Activated naive CD8-positive, alpha-beta T cell treated with anti-CD3 and anti-CD28 coated beads for 36 hours (primary cell): ENCODE measurements at places on chromosomes 16 and 17. TPM values are rescaled to one million over a fixed set of nuclear protein-coding genes. Genes with fewer than 3 reads are reported as not detected.

- H3K27me3 ChIP-seq = no peaks in the 10 kb centered on the region
- H3K4me3 ChIP-seq = peak overlapping the region; percentile 95
- peak; percentile 17 for DNase-seq
- H3K36me3 ChIP-seq = peaks cover 30% of the 10 kb centered on the region
- peaks cover 23% of the 10 kb centered on the region for H3K4me1 ChIP-seq
These were observed 744 bp upstream of the GGNBP2 start for GRCh38 chr17:36544044-36544306.

DNA sequence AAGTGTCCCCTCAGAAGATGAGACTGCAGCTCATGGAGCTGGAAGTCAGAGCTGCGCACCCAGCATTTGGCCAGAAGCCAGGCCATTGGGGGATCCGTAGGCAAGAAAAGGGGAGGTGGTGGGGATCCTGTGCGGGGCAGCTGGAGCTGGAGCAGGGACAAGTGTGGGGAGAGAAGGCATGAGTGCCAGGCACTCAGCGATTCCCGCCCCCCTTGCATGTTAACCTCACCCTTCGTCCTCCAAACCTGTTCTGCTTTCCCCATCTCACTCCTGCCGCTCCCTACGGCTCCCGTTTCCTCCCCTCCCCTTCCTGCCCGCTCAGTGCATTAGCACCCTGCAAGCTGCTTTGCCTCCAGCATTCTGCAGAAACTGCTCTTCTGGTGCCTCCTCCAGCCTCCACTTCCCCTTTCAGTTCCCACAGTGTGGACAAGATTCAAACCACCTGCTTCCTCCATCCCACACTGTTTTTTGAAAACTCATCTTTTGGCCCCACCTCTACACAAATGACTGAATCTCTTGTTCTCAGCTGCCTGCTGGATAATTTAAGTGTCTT lies 5.6 kb downstream of the ALOX15 start:
- no peak overlapping the region for H3K4me3 ChIP-seq
- no peaks in the 10 kb centered on the region for H3K36me3 ChIP-seq
- no peak overlapping the region for H3K27ac ChIP-seq
- peaks cover 62% of the 10 kb centered on the region for H3K27me3 ChIP-seq
- H3K4me1 ChIP-seq = peaks cover 17% of the 10 kb centered on the region

DNA sequence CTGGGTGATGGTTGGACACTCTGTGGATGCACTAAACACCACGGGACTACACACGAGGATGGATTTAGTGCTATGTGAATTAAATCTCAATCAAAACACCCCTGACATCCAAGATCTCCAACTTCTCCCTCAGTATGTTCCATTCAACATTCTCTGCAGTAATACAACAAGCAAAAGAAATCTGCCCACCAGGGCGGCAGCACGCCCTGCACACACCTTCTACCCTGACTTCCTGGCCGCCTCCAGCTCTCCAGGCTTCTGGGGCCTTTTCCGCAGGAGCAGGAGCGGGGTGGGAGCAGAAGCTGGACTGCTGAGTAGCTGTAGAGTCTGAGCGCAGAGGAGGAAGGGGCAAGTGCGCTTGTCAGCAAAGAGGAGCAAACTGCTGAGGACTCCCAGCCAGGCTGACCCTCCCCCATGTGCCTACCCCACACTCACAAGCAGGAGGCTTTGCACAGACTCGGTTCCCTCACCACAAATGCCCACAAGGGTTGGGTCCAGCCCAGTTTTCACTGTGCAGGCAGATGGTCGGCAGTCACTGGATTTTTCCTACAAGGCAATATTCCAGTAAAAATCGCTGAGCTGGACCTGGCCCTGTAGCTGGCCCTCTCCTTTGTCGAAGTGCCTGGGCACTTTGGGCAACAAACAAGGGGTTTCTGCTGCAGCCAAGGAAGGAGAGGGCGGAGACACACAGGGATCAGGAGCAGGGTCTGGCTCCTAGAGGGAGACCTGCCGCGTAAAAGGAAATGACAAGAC lies 22.8 kb downstream of the ZDHHC7 start:
- no peak for DNase-seq
- no peak overlapping the region for H3K27ac ChIP-seq
- no peak overlapping the region for H3K4me3 ChIP-seq
- peaks cover 7% of the 10 kb centered on the region for H3K4me1 ChIP-seq
- H3K36me3 ChIP-seq = peaks cover 10% of the 10 kb centered on the region

DNA sequence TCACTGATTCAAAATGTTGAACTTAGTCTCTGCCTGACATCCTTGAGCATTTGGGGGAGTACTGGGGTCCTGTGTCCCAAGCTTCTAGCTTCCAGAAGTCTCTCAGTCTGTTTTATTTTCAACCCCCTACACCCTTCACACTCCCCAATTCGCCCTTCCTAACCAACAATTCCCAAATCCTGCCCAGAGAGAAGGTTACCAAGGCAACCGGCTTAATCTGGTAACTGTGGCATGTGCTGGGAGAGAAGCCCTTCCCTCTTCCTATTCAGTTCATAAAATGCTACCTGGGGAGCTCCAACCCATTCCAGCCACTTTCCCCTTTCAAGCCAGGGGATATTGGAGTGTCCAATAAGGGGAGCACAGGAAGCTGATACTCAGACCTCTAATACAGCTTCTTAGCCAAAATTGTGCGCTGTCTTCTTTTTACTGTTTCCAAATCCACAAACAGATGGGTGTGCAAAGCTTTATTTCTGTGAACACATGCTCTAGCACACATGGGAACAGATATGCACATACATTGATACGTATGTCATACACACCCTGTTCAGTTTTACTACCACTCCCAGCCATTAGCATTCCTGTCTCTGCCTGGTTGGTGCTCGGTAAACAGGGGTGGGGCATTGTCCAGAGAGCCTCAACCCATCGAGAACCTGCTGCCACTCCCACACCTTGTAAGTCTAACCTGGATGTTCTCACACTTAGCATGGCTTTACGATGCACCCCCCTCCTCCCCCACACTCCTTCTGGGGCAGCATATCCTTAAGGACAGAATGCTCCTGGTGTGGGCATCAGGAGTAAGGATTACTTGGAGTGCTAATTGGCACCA lies 1.1 kb upstream of the RAPGEFL1 start:
- no peak overlapping the region for H3K4me3 ChIP-seq
- H3K27ac ChIP-seq = peak overlapping the region; percentile 74
- peaks cover 4% of the 10 kb centered on the region for H3K27me3 ChIP-seq
- peaks cover 17% of the 10 kb centered on the region for H3K36me3 ChIP-seq
- peaks cover 10% of the 10 kb centered on the region for H3K4me1 ChIP-seq
- no peak for DNase-seq

GRCh38 chr17:58315281-58315711 lies 13.3 kb downstream of the TSPOAP1 start:
- no peaks in the 10 kb centered on the region for H3K27me3 ChIP-seq
- H3K27ac ChIP-seq = no peak overlapping the region
- no peaks in the 10 kb centered on the region for H3K36me3 ChIP-seq

DNA sequence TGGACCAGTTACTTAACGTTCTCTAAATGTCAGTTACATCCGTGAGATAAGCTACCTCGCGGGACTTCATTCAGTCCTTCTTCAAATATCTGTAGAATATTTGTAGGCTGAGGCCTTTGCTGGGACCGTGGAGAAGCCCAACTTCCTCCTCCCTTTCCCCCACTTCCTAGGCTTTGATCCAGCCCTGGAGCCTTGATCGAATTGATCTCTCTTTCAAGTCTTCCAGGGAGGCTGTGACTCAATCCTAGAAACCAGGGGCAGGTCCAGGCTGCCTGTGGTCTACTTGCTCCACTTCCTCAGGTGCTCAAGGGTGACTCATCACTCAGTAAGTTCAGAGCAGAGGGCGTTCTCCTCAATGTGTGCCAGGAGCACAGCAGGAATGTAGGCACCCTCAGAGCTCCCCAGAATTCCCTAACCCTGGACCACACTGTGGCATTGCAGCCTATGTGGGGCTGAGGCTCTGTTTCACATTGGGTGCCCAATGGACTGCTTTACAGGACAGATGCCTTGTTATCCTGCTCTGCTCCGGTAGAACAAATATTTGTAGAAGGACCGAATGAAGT lies 11.2 kb upstream of the CEP20 start:
- no peak overlapping the region for H3K27ac ChIP-seq
- no peak overlapping the region for H3K4me3 ChIP-seq
- peaks cover 16% of the 10 kb centered on the region for H3K4me1 ChIP-seq
- no peaks in the 10 kb centered on the region for H3K27me3 ChIP-seq
- no peaks in the 10 kb centered on the region for H3K36me3 ChIP-seq
- DNase-seq = peak; percentile 44

- no peaks in the 10 kb centered on the region for H3K36me3 ChIP-seq
- no peak for DNase-seq
- no peak overlapping the region for H3K27ac ChIP-seq
- peaks cover 3% of the 10 kb centered on the region for H3K4me1 ChIP-seq
These were observed 13.5 kb upstream of the CBX4 start for GRCh38 chr17:79852748-79853147.

- H3K27me3 ChIP-seq = no peaks in the 10 kb centered on the region
- H3K4me3 ChIP-seq = no peak overlapping the region
- DNase-seq = no peak
- peaks cover 30% of the 10 kb centered on the region for H3K36me3 ChIP-seq
- no peak overlapping the region for H3K27ac ChIP-seq
These were observed 42.4 kb upstream of the GSG1L start for GRCh38 chr16:28105954-28106353.

- no peak overlapping the region for H3K4me3 ChIP-seq
- H3K4me1 ChIP-seq = no peaks in the 10 kb centered on the region
- no peak for DNase-seq
These were observed 188.3 kb upstream of the MON1B start for GRCh38 chr16:77002644-77003043.

DNA sequence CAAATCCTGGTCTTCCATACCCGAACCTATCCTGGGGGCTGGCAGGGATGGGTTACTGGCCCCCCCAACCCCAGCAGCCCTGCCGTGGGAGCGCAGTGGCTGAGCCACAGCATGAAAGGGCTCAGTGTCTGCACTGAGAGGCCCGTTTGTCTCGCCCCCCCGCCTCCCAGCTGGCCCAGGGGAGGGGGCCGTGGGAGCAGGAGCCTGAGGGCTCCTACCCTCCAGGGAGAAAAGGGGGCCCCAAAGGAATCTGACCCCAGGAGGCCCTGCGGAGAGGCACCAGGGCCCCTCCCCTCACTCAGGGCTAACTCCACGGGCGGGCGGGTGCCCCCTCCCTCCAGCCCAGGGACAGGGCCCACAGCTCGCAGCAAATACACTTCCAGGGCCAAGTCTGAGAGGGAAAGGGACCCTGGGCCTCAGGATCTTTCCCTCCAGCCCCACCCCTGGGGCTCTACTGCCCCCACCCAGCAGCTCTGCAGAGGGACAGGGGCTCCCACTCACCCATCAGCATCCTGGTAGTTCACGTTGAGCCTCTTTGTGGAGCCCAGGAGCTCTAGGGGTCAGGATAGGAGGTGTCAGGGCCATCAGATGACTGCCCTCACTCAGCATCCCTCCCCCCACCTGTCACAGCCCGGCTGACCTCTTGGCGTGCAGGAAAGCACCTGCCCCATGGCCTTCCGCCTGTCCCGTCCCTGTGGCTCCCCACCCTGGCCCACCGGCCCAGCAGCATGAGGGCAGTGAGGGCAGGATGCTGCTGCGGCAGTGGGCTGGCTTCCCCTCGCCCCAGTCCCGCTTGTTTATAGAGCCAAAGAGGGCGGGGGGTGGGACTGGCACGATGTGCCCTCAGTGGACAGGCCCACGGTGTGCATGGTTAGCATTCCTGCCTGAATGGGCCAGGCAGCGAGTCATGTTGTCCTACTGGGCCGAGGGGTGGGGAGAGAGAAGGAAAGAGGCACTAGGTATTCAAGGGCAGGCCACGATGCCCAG lies 7.3 kb downstream of the CASKIN2 start:
- no peaks in the 10 kb centered on the region for H3K36me3 ChIP-seq
- DNase-seq = no peak
- no peaks in the 10 kb centered on the region for H3K4me1 ChIP-seq
- H3K4me3 ChIP-seq = no peak overlapping the region
- no peaks in the 10 kb centered on the region for H3K27me3 ChIP-seq

DNA sequence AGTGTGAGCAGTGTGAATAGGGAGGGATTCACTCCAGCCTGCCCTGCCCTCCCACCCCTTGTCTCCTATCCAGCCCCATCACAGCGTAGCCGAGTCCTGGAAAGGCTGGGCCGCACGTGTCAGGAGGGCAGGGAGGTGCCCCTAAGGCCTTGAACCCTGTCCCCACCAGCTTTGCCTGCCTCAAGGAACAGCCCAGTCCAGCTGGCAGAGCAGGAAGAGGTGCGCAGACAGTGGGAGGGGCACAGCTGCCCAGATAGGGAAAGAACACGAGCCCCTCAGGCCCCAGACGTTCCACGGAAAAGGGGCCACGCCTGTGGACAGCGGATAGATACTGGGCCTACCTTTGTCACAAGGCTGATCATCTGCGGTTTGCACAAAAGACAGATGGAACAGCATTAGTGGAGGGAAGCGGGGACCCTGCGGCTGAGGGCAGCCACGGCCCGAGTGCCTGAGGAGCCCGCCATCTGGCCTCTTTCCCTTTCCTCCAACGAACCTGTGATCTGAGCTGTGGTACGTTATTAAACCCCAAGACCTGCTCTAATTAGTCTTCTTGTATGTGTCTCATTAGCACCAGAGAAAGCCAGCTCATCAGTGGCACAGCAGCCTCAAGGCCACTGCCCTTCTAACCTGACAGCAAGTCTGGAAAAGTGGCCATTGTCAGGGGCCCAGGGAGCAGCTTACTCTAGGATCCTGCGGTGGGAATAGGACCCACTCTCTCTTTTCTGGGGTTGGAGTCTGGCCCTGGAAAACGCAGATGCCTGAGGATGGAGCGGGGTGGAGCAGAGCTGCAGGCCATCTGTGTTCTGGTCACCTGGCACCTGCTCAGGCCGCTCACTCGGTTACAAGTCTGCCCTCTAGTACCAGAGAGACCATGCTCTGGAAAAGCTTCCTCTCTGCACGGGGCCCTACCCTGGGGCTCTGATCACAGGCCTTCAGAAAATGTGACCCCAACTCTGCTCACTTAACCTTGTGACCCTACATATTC lies 16.3 kb downstream of the MPP3 start:
- H3K4me1 ChIP-seq = no peaks in the 10 kb centered on the region
- H3K27me3 ChIP-seq = peaks cover 1% of the 10 kb centered on the region
- H3K27ac ChIP-seq = no peak overlapping the region

Gene PRR11
- 66.4 TPM for total RNA-seq

Gene INCA1
- total RNA-seq = 0.29 TPM

Gene HS3ST6
- total RNA-seq = not detected
